ENCODE measurements at places on chromosomes 1 and 21.

DNA sequence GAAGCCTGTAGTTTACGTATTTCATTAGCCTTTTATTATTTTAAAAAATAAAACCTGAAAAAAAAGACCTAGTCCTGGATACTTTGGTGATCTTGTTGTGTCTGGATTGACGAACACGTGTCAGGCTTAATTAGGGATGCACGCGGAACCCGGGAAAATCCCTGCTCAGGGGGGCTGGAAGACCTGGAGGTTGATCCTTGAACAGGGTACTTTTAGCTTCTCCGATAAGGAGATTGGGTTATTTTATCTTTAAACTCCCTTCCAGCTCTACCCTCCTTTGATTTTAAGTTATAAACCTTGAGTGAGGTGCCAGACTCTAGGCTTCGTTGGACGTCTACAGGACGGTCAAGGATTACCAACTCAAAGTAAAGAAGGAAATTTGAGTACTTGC is 552 bp upstream of the ZNF691 start:
- no peak for DNase-seq

DNA sequence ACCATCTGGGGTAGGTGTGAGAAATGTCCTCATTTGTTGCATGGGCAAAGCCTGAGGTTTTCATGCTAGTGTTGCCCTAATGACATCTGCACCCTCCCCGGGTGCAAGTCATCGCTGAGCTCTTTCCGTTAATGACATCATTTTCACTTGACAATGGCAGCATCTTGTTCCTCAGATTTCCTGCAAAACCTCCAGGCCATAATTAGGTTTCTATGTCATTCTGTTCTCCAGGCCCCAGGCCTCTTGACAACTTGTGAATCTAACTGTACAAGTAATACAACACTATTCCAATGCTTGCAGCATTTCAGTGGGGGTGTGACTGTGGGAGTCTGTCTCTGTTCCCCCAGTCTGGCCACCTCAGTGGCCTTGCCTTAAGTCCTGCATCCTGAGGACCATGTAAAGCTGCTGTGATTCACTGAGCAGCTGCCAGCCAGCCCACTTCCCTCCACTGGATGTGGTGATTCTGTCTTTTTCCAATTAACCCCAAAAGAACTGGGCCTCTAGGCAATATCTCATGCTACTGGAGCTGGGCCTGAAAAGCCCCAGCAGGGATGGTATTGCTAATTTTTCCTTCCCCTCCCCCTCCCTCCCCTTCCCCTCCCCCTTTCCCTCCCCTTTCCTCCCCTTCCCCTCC is 22.8 kb downstream of the RAB7B start:
- DNase-seq = no peak

DNA sequence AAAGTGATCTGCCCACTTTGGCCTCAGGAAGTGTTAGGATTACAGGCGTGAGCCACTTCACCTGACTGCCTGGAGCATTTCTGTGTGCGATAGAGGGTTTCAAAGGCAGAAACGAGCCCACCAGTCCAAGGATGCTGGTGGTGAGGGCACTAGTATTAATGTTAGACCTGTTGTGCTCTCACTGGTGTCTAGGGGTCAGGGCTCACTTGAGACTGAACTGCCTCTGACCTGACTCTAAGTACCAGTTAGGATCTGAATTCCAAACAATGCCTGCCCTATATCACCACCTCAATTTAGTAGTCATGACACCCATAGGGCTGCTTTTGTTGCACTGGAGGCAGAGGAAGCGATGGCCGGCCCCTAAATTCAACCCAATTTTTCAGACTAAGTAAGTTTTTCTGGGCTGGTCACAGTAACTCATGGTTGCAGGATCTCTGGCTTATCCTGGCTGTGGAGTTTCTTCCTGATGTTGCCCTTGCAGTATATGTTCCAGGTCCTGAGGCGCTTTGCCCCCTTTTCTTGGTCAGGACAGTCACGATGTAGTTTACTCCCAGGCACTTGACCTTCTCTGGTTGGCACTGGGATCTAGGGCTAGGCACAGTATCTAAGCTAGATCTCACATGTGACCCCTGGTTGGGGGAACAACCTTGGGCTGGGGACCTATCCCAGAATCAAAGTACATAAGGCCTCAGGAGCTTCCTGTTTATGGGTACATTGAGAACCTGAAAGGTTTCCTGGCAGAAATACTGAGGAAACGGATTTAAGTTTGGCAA is 4.5 kb downstream of the CCDC17 start:
- no peak for DNase-seq

- DNase-seq = no peak
These were observed 34.8 kb upstream of the CFAP126 start for GRCh38 chr1:161402446-161402845.

DNA sequence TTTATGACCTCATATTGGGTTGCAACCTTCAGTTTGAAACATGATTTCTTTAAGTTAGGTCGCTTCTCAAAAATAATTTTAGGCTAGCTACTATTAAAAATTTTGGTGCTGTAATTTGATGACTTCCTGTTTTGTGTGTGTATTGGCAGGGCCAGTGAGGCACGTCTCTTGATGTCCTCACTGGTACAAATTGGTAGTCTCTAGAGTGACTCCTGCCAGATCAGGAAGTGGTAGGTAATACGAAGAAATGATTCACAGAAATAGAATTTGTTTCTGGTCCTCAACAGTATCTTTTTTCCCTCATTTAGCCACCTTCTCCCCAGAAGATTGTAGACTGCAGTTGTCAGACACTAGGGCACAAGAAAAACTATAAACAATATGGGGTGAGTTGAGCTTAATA is 120.9 kb upstream of the KIAA1614 start:
- no peak for DNase-seq

- DNase-seq = peak; percentile 87
These were observed 1.6 kb upstream of the DNMT3L start for GRCh38 chr21:44263221-44263760.

GRCh38 chr1:3179471-3179870 is 110.5 kb downstream of the PRDM16 start:
- no peak for DNase-seq

GRCh38 chr1:27350663-27351540 is 9.1 kb downstream of the SYTL1 start:
- no peak for DNase-seq

DNA sequence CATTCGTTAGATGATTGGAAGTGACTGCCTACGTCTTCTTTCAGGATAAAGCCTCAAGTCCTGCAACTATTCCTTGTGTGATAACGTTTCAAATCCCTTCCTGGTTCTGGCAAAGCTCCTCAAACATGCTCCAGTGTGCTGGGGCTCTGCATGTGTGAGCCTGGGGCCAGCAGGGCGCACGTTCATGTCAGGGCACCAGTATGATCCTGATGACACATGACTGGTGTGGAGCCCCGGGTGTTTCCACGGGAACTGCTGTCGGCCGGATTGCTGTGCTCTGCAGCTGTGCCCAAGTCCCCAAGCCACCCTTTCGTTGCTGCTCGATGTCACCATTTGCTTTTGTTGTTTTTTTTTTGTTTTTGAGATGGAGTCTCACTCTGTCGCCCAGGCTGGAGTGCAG is 21.3 kb downstream of the KRTAP10-1 start:
- DNase-seq = no peak

GRCh38 chr21:44800971-44801467 is 601 bp downstream of the UBE2G2 start:
- no peak for DNase-seq

DNA sequence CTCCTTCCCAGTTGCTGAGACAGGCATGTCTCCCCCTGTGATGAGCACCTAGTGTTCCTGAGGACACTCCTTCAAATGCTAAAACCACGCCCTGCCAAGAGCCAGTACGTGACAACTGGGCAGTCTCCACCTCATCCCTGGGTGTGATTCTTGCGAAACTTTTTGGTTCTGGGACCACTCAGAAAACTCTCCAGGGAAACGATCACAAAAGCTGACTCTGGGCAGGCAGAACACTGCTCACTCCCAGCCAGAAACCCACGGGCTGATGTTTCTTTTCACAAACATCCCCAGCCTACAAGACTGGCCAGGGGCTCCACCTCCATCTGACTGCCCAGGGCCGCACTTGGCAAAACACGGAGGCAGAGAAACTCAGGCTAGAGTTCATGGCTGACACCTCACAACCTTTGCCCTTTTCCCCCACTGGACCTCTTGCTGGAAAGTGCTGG is 24.4 kb downstream of the DHRS3 start:
- no peak for DNase-seq

DNA sequence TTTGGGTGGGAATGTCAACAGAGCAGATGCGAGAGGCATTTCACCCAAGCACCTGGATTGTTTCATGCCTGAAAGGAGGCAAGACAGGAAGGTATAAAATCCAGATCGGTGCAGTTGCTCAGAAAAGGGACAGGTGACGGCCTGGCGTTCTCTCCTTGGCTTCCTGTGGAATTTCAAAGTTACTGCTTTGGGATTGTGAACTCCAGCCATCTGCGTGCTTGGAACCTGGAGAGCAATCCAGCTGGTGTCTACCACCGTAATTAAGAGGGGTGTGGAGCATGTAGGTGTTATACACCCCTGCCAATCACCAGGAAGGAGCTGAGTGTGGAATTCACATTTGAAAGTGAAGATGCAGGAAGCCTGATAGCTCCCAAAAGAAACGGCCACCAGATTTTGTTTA is 286.1 kb downstream of the KIF26B start:
- DNase-seq = no peak

DNA sequence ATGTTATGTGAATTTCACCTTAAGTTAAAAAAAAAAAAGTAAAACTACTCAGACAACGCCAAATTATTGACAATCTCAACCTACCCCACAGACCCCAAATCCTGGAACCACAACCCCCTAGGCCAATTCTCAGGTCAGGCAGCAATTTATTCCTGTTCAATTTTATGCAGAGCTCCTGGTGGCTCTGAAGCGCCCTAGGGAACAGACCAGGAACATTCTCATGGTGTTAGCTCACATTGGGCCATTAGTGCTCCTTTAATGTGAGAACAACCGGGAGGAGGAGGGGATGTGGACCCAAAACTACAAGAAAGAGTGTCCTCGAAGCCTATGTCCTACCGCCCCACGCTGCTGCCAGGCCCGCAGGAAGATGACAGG is 403 bp upstream of the PSEN2 start:
- DNase-seq = no peak

- no peak for DNase-seq
These were observed 2.9 kb upstream of the CLIC4 start for GRCh38 chr1:24742090-24742938.

GRCh38 chr1:242784084-242784483 is 259.6 kb upstream of the PLD5 start:
- no peak for DNase-seq

- DNase-seq = no peak
These were observed 44.7 kb downstream of the MSH4 start for GRCh38 chr1:75841421-75841820.

GRCh38 chr1:31376375-31377134 is 3.7 kb upstream of the FABP3 start:
- peak; percentile 94 for DNase-seq

DNA sequence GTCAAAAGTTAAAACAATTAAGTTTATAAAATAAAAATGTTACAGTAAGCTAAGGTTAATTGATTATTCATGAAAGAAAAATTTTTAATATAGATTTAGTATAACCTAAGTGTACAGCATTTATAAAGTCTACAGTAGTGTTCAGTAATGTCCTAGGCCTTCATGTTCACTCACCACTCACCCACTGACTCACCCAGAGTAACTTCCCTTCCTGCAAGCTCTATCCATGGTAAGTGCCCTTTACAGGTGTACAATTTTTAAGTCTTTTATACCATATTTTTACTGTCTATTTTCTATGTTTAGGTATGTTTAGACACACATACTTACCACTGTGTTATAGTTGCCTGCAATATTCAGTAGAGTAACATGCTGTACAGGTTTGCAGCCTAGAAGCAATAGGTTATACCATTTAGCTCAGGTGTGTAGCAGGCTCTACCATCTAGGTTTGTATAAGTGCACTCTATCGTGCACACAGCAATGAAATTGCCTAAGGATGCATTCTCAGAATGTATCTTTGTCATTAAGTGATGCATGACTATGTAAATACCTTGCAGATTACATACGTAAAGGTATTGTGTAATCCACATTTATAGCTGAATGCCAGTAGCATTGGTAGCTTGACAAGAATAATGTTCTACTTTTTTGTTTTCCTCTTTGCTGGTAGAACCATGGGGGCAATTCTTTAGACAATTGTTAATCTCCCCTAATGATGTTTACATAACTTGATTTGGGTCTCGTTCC is 35.7 kb upstream of the GPR88 start:
- no peak for DNase-seq

- DNase-seq = no peak
These were observed 179.3 kb upstream of the HMGB4 start for GRCh38 chr1:33684396-33685179.

- no peak for DNase-seq
These were observed 27.6 kb downstream of the CTNNBIP1 start for GRCh38 chr1:9882296-9882944.

- peak; percentile 91 for DNase-seq
These were observed 660 bp upstream of the PDE4B start for GRCh38 chr1:65791801-65792668.

DNA sequence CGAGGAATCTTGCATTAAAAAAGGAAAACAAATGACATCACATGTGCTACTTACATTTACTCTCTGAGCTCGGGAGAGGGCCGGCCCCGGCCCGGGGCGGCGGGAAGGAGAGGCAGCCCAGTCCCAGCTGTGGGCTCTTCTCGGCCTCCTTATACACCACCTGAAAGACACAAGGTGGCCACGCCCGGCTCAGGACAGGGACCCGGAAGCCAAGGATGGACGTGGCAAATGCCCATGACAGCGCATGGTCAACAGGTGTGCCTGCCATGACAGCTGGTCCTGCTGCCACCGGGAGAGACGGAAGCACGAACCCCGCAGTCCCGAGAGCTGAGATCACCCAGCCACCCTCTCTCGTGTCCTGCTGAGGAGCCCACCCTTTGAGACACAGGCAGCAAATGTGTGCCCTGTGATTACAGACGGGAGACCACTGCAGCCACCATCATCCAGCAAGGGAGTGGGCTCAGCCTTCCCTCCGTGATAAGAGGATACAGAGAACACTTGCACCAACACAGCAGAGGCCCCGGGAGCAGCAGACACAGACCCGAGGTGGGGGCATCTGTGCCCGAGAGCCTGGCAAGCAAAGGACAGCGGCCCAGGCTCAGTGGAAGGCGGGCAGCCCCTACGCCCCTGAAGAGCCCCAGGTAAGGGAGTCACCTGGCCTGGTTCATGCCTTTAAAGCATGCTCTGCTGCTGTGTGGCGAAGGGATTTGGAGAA is 8.7 kb downstream of the TPRG1L start:
- DNase-seq = no peak

DNA sequence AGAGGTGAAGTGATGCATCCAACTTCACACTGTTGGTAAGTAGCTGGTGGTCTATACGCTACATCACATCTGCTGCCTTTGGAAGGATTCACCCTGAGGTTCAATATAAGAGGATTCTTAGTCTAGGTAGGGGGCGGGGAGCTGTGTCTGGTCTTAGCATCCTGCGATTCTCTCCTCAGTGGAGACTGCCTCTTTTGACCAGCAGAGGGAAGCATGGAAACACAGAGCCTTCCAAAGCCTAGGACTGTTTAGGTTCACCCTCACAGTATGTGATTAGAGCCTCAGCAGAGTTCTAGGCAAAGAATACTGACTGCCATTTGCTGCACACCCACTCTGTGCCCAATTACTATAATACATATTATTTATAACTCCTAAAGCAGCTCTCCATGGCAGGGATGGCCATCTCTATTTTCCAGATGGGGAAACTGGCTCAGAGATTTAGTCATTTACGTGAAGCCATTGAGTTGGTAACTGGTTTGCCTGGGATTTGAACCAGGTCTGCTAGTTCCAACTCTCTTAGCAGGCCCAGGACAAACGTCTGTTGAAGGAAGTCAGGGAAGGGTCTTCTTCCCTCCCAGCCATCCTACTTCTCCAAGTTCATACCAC is 28.9 kb upstream of the EFCAB14 start:
- DNase-seq = peak; percentile 85

GRCh38 chr1:16724718-16725438 is 15.4 kb upstream of the RNU1-4 start:
- peak; percentile 9 for DNase-seq

All from WERI-Rb-1 (cell line).